ENCODE measurements at places on chromosomes 11 and 22.

- no peak for DNase-seq
Measured at GRCh38 chr11:131776211-131776610, 405.8 kb downstream of the NTM start.

GRCh38 chr11:72326151-72326848, 82.3 kb upstream of the PHOX2A start:
- DNase-seq: no peak

GRCh38 chr22:47587361-47587760, 824.9 kb downstream of the TBC1D22A start:
- no peak for DNase-seq

GRCh38 chr11:43933226-43933607, 9.2 kb upstream of the C11orf96 start:
- no peak for DNase-seq

DNA sequence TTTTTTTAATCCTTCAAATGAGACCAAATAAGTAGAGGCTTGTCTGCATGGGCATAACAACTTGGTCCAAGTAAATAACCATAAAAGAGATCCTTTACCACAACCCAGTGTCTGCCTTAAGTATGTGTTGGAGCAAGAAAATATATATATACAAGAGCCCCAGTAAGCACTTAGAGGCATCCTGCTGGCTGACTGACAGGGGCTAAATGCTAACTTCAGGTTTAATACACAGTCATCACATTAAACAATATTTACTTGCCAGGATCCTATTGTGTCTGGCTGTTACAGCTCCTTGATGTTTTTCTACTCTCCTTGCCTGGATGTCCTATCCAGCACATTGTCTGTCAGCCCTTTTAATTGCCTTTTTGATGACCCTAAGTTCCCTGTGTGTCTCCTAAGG, 37.5 kb upstream of the MMP20 start:
- DNase-seq: no peak

DNA sequence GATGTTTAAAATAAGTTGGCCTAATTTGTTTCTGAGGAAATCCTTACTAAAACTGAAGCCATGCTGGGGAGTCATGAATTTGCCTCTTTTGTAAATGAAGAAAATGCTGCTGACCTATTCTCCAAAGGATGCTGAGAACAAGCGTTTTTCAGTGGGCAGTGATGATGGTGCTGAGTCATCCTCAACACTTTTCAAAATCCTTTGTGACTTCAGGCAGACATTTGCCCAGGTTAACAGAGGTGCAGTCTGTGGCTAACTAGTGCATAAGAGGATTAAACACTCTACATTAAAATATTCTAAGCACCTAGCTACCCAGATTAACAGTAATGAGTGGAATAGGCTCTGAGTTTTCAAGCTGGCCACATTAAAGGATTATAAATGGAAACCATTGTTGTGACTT, 509.0 kb downstream of the DLG2 start:
- DNase-seq: no peak

GRCh38 chr11:25065746-25066145, 568.9 kb downstream of the LUZP2 start:
- no peak for DNase-seq

DNA sequence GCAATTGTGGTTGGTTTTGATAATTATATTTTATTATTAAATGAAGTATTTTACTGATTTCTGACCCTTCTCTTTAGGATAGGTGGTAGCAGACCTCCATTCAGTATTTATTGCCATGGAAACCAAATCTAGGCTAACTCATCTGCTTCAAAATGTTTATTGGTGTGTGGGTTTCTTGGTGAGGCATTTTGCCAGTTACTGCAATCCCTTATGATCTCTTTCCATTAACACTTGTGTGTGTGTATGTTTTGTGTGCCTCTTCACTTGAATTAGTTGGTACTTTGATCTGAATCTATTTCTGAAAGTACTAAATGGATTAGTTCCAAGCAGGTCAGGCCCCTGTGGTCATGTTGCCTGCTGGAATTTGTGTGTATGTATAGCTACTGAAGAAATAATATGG, 184.4 kb upstream of the C11orf87 start:
- no peak for DNase-seq

DNA sequence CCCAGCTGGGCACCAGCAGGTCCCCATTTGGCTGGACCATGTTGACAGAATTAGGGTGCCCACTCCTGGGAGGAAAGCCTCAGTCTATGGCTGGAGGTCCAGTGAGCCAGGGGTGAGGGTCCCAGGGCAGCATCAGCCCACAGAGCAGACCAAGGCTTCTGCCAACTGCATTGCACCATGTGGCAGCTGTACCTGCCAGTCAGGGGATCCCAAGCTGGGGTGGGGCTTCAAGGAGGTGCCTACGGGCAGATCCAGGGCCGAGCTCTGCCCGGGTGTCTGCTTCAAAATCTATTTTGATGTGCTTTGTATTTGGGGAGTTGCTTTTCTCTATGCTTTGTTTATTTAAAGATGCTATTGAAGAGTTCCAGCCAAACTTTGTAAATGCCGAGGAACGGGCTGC, 10.4 kb downstream of the GP1BB start:
- no peak for DNase-seq

DNA sequence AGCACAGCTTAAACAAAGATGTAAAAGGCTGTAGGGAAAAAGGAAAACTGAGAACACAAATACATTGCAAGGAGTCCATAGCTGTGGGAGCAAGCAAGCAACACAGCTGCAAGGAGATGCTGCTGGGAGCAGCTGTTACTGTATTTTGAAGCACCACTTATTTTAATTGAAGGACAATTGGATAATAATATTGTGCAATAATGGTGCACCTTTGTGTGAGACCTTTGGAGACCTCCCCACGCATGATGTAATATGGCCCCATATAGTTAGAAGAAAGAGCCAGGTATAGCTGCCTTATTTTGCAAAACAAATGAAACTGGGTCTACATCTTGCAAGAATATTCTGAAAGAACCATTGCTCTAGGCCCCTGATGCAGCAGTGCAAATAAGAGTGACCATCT, 191.1 kb upstream of the KIRREL3 start:
- no peak for DNase-seq

GRCh38 chr11:32864555-32864954, 28.1 kb upstream of the QSER1 start:
- DNase-seq: no peak

DNA sequence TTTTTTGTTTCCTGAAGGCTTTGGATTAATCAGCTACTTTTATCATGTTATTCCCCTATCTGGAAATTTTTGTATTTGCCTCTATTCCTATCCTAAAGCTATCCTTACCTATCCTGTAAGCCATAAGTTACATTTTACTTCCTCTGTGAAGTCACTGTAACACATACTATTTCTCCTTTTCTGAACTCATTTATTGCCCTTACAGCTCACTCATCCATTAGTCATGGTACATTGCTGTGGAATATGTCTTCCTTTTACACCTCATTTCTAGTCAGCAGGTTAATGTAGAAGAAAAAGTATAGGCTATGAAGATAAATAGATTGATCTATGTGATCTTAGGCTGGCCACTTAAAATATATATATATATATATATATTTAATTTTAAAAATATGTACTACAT, 28.0 kb downstream of the SWAP70 start:
- DNase-seq: no peak

GRCh38 chr11:11349870-11350337, 3.1 kb downstream of the CSNK2A3 start:
- peak; percentile 27 for DNase-seq

DNA sequence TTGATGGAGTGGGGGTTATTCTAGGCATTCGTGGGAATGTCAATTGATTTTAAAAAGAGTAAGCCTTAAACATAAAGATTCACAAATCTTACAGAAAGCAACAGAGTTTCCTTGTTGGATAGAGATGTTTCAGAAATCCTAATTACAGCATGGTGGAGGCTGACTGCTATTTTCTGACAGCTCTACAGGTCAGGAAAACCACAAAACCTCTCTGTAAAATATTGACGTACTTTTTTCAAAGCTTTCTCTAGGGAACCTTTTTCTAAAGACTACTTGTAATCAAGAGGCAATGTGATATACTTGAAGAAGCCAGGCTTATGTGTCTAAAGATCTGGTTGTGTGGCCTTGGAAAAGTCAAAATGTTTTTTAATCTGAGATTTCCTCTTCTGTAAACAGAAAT, 9.1 kb upstream of the OR8B8 start:
- DNase-seq: no peak

- no peak for DNase-seq
Measured at GRCh38 chr22:28949788-28950187, 66.4 kb downstream of the ZNRF3 start.

GRCh38 chr11:114209343-114209742, 86.9 kb upstream of the NNMT start:
- DNase-seq: no peak

GRCh38 chr11:102729849-102730815, 5.4 kb upstream of the MMP8 start:
- peak; percentile 84 for DNase-seq

GRCh38 chr11:77042111-77042726, 8.0 kb downstream of the B3GNT6 start:
- no peak for DNase-seq

Data from pulmonary artery endothelial cell (primary cell).